ENCODE measurements at places on chromosomes 6 and 20. TPM values are rescaled to one million over a fixed set of nuclear protein-coding genes. Genes with fewer than 3 reads are reported as not detected.

The EEF1A2 gene
- 20.0 TPM for total RNA-seq

The CLPSL1 gene
- not detected for total RNA-seq

The RAD21L1 gene
- total RNA-seq: 1.2 TPM

The HRH3 gene
- total RNA-seq: not detected

The CTAGE9 gene
- not detected for total RNA-seq

The NKX2-2 gene
- total RNA-seq: not detected

The SNAI1 gene
- 2.0 TPM for total RNA-seq

The CGA gene
- not detected for total RNA-seq

The SLC35F1 gene
- total RNA-seq: not detected

The MUC21 gene
- not detected for total RNA-seq

The TRIM31 gene
- not detected for total RNA-seq

The DNAH8 gene
- not detected for total RNA-seq

The DZANK1 gene
- total RNA-seq: 1.4 TPM

The ZBTB24 gene
- total RNA-seq: 3.6 TPM

The PRL gene
- not detected for total RNA-seq

The POM121L2 gene
- not detected for total RNA-seq

The COL9A1 gene
- total RNA-seq: not detected

The PRPH2 gene
- total RNA-seq: 1.6 TPM

The PGC gene
- total RNA-seq: not detected

Measured in epithelial cell of proximal tubule (primary cell).